ENCODE measurements at places on chromosomes 7 and 10.

DNA sequence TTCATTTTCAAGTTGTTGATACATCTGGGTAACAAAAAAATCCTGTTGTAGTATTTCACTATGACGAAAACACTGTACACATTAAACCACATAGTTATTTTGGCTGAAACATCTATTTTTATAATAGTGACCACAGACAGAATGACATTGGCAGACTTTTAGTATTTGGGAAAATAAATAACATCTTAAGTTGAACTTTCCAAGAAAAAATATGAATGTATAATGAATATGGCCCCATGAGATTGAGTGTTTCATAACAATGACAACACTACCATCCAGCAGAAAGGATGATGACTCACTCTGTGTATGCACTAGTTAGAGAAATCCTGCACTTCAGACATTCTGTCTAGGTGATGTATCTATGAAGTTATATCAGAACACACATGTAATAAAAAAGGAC, 118.1 kb downstream of the SEMA3D start:
- no peak for DNase-seq

GRCh38 chr7:76372984-76373833, 14.4 kb upstream of the YWHAG start:
- DNase-seq, result no peak

- DNase-seq, result no peak
These were observed 901 bp upstream of the CCNY start for GRCh38 chr10:35335133-35336083.

- no peak for DNase-seq
These were observed 169.5 kb upstream of the PFKP start for GRCh38 chr10:2897619-2898508.

GRCh38 chr10:4131407-4132215, 346.6 kb upstream of the KLF6 start:
- DNase-seq, result no peak

DNA sequence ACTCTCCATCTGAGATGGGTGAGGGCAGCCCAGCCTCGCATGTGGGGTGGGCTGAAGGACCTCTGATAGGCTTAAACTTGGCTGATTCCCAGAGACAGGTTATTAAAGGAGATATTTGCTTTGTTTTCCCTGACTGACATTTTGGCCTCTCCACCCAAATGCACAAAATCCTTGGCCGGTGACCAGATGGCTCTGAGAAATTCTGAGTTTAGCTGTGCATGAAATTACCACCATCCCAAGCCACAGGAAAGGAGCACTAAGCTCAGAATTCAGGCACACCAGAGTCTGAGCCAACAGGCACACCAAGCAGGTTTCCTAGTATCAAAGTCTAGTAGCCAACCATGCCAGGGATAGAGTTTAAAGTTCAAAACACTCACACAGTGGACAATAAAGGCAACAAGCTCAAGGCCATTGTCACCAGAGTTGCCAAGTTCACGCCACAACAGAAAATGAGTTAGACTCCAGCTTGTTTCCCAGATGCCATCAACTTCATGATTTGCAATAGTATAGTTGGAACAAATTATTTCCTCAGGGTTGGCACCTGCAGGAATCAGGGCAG, 387.6 kb downstream of the KCNMA1 start:
- no peak for DNase-seq

- DNase-seq, result peak; percentile 51
These were observed 177.6 kb upstream of the NAMPT start for GRCh38 chr7:106462365-106462859.

GRCh38 chr10:60565492-60565891, 175.8 kb upstream of the ANK3 start:
- DNase-seq, result no peak
